ENCODE measurements at places on chromosomes 11 and 22.

DNA sequence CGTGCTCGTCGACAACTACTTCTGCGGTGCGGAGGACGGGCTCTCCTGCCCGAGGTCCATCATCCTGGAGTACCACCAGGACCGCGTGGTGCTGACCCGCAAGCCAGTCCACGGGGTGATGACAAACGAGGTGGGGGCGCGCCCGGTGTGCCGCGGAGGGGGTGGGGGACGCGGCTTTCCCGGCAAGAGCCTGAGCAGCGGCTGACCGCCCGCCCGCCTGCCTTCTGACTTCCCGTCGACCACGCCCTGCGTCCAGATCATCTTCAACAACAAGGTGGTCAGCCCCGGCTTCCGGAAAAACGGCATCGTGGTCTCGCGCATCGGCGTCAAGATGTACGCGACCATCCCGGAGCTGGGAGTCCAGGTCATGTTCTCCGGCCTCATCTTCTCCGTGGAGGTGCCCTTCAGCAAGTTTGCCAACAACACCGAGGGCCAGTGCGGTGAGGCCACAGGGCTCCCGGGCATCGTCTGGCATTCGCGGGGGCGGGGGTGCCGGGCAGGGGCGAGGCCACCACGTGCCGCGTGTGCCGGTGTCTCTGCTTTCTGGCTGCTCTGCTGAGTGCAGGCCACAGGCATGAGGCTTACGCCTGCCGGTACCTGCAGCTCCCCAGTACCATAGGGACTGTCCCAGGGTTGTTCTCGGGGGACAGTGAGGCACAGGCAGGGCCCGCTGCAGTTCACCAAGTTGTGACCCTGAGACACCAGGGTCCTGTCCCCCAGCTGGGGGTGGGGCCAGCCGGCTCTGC is 28.5 kb upstream of the MUC5B start:
- no peak for DNase-seq

- no peak for DNase-seq
These were observed 15.1 kb downstream of the MRGPRF start for GRCh38 chr11:68997995-68998348.

DNA sequence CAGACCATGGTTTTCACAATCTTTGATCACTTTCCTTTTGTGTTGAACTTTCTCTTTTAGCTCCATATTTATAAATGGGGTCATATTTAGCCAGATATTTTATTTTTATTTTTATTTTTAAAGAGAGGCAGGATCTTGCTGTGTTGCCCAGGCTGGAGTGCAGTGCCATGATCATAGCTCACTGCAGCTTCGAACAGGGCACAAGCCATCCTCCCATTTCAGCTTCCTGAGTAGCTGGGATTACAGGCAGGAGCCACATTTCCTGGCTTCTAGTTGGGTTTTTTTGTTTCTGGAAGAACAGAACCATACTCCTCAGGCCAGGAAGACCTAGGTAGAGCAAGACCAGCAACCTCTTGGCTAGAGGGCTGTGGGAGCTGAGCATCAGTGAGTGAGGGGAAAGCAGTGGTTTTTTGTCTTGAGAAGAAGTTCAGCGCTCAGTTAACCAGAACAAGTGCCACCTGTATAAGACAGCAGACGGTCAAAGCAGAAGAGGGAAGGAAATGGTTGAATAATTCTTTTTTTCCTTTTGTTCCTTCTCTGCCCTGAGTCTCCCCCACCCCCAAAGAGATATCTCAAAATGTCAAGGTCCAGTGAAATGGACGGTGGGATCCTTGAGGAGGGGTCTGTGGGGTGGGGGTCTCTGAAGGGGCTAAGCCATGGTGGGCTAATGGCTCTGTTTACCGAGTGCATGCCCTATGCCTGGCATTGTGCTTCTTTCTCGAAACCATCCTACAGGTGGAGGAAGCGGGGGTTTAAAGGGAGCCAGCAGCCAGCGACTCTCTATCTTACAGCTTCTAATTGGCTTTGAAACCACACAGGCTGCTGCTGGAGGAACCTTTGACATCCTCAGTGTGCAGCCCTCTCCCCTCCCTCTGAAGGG is 63.0 kb downstream of the PTPRJ start:
- no peak for DNase-seq

DNA sequence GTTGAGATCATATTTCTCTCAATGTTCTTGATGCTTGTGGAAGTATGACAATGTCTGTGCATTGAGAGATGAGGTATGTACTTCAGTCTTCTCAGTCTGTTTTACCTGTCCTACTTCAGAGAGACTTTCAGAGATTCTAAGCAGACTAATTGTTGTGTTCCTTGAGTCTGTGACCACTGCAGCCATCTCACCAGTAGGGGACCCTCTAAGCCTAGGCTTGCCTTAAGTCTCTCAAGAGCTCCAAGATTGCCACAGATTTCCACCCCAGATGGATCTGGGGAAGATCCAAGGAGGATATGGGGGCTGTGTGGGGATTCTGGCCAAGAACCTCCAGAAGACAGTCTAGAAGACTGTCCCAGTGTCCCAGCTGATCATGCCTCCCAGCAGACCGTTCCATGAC is 179.9 kb upstream of the PLET1 start:
- no peak for DNase-seq

DNA sequence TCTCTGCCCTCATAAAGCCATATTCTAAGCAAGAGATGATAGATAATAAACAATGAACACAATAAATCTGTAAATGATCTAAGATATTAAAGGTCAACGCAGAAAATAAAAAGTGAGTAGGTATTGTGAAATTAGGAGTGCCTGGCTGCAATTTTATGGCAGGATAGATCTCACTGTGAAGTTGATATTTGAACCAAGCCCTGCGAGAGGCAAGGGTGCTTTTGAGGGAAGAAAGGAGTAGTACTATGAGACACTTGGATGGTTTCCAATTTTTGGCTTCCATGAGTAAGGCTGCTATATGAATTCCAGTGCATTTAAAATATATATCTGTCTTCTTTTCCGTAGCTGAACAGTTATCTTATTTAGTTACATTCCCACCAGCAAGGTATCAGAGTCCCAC is 720.0 kb upstream of the CNTN5 start:
- no peak for DNase-seq

DNA sequence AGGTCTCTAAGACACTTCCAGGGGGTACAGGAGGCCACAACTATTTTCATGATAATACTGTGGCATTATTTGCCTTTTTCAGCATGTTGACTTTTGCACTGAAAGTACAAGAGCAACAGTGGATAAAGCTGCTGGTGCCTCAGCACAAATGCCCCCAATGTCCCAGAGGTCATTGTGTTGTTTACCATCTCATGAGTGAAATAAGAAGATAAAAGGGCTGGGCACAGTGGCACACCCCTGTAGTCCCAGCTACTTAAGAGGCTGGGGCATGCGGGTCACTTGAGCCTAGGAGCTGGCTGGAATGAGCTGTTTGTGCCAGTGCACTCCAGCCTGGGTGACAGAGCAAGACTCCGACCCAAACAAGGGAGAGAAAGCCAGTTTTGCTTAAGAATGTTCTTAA is 72.6 kb upstream of the RAB1B start:
- DNase-seq, result no peak

DNA sequence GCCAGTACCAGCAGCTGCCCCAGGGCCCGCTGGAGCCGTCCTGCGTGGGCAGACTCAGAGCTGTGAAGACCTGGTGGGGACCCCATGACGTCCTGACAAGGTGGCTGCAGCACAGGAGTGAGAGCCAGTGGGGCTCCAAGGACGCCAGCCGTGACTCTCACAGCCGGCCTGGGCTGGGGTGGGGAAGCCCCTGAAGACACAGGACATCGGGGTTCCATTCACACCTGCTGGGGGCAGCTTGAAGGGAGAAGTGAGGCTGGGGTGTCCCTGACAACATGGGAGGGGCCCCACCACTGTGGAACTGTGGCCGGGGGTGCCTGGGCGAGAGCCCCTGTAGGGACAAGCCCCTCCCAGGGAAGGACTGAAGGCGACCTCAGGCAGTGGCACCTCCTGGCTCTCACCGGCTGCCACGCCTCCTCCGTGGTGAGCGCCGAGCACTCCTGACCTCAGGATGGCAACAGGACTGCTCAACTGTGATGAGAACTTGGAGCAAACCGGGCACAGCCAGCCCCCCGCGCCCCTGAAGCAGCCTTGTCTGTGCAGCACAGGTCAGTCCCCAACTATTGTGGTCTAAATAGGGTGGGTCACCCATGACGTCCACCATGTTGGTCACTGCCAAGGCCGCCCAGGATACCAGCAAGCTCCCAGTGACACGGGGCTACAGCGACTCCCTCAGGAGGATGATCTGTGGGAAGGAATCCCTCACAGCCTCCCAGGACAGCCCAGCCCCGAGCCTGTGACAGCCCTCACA is 22.7 kb upstream of the IL17REL start:
- no peak for DNase-seq

DNA sequence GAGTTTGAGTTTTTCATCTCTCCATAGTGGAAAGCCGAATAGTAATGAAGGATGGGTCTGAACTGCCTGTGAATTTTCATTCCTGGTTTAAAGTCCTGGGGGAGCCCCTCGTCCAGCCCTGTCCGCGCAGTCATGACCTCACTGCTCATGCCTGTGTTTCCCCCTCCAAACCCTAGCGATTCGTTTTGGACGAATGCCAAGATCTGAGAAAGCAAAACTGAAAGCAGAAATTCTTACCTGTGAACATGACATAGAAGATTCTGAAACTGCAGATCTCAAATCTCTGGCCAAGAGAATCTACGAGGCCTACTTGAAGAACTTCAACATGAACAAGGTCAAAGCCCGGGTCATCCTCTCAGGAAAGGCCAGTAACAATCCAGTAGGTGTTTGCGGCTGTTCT is 30.5 kb downstream of the CDPF1 start:
- no peak for DNase-seq

GRCh38 chr11:116043857-116044256 is 539.6 kb upstream of the CADM1 start:
- no peak for DNase-seq

DNA sequence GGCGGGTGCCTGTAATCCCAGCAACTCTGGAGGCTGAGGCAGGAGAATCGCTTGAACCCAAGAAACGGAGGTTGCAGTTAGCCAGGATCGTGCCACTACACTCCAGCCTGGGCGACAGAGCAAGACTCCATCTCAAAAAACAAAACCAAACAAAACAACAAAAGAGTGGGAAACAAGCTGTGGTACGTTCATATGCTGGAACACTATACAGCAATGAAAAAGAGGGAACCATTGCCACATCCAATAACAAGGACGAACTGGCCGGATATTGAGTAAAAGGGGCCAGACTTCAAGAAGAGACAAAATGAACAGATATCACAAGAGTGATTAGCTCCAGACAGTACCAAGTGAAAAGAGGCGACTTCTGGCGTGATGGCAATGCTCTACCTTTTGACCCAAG is 4.9 kb downstream of the MACROD1 start:
- DNase-seq, result no peak

GRCh38 chr11:6200975-6201374 is 2.0 kb downstream of the OR52W1 start:
- DNase-seq, result no peak

- DNase-seq, result no peak
These were observed 89.4 kb downstream of the PACS1 start for GRCh38 chr11:66159324-66159984.

GRCh38 chr11:120073196-120073595 is 64.7 kb downstream of the TRIM29 start:
- DNase-seq, result no peak

GRCh38 chr22:49961601-49962011 is 1.0 kb downstream of the PIM3 start:
- DNase-seq, result no peak
